AG09319 (cell line): ENCODE measurements at places on chromosomes 2 and 18.

DNA sequence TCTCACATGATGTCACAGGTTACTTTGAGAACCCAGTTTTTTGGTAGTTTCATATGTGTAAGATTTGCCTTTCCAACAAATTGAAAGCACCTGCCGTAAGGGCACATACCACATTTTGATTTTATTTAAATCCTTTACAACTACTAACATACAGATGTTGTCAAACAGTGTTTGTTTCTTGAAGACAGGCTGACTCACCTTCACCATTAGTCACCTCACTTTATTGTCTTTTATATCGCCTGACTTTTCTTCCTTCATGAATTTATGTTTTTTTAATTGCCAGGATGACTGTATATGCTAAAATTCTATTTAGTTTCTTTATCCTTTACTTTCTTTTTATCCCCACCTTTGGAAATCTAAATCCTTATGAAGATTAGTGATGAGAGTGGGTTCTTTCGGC is 886.7 kb downstream of the SUCLG1 start:
- no peak for DNase-seq

DNA sequence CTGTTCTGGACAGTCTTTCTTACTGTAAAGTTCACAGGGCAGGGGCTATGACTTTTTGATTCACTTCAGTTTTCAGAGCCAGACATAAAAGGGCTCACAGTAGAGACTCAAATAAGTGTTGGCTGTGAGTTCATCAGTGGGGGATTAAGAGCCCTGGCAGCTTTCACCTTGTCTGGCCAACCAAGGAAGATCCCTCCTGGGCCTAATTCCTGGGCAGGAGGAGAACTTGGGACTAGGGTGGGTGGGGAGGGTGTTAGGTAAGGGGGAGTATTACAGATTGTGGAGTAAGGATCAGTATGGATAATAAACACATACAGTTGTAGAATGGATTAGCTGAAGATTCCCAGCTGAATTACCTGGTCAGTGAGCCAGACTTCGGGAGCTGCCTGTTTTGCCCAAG is 904 bp upstream of the SFXN5 start:
- DNase-seq = no peak

GRCh38 chr2:8567469-8568260 is 114.2 kb upstream of the ID2 start:
- DNase-seq = no peak

- DNase-seq = no peak
Observed at GRCh38 chr18:41992066-41992465, 37.0 kb downstream of the PIK3C3 start.

GRCh38 chr18:58412844-58413666 is 215.8 kb downstream of the ALPK2 start:
- no peak for DNase-seq

GRCh38 chr2:176464886-176465564 is 195.8 kb downstream of the MTX2 start:
- DNase-seq = no peak

GRCh38 chr2:188570370-188570769 is 278.7 kb downstream of the GULP1 start:
- DNase-seq = no peak

DNA sequence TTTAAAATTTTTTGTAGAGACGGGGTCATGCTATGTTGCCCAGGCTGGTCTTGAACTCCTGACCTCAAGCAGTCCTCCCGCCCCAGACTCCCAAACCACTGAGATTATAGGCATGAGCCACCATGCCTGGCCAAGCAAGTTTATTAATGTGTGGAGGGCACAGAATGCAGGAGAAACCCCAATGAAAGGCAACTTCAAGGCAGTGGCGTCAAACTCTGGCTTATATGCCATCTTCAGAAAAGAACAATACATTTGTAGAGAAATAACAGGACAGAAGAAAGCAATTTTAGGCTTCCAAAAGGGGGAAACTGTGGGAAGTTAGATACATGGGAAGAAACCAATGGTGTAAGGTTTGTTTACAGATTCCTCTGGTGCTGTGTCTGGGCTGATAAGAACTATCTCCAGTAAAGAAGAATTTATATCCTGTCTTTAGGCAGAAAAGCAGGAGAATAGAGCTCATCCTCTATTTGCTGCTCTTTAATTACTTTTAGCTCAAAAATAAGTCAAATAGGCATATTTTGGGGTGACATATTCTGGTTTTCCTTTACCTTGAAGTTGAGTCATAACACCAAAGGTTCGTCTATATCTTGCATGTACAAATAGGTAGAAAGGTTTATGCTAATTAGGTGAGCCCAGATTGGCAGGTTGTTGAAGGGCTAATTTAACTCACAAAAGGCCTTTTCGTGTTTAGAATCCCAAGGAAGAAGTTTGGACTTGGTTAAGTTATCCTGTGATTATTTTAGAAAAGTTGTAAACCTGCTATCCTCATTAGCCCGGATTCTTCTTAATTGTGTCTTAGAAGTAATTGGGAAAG is 26.0 kb upstream of the TMEM214 start:
- no peak for DNase-seq

GRCh38 chr18:40485318-40485717 is 1469.7 kb upstream of the PIK3C3 start:
- no peak for DNase-seq

DNA sequence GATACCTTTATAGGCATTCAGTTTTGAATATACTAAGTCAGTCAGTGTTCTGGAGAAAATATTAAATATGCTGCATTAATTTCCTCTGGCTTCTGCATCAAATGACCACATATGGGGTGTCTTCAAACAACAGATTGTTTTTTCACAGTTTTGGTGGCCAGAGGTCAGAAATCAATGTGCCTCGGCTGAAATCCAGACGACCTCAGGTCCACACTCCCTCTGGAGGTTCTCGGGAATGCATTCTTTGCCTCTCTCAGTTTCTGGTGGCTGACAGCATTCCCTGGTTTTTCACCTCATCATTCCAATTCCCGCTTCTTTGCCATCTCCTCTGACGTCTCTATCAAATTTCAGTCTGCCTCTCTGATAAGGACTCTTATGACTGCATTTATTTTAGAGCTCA is 142.3 kb downstream of the ZNF407 start:
- DNase-seq = no peak

DNA sequence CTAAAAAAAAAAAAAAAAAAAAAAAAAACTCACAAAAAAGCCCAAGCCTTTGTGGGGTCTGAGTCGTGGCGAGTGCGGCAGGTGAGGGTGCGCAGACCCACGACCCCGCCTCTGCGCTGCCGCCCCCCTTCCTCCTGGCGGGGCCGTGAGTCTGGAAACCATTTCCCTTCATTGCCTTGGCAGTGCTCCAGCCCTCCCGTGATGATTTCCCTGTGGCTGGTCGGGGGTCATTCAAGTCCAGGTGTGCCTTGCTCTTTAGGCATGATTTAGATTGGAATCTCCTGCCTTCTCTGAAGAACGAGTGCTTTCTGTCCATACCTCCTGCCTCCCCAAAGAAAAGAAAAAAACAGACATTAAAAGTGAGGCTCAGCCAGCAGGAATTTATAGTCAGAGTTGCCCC is 161.8 kb downstream of the FAM210A start:
- DNase-seq = no peak

- DNase-seq = no peak
Observed at GRCh38 chr2:226755631-226756030, 44.0 kb downstream of the IRS1 start.

DNA sequence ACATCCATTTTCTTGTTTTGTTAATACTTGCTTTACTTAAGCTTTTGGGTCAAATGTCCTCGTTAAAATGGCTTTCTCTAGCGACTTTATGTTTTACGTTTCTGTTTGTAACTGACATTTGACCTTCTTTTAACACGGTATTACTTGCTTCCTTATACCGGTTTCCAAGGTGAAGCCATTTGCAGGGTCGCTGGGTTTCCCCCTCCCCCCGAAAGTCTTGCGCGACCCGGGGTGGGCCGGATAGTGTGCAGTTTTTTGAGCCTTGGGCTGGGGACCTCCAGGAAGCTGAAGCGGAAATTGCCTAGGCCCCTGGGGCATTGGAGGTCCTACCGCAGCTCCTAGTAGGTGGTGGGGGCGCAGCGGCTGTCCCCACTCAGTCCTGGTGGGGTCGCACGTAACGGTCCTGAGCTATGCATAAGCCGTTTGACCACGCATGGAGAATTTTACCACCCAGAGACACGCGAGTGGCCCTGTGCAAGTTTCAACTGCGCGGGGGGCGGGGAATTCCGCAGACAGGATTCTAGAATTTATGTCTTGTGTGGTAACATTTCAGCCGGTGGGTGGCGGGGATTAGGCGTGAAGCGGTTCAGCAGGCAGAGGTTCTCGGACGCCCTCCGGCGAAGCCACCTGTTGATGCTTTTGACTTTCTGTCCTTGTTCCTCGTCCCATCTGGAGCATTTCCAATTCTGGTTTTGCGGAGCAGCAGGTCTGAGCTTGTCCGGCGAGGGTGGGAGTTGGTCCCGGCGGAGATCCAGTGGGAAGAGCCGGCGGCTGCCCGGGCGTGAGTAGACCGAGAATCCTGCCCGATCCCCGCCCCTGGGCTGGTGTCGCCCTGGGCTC is 2.4 kb downstream of the CFLAR start:
- peak; percentile 54 for DNase-seq

GRCh38 chr2:20168727-20169696 is 55.9 kb downstream of the SDC1 start:
- no peak for DNase-seq

DNA sequence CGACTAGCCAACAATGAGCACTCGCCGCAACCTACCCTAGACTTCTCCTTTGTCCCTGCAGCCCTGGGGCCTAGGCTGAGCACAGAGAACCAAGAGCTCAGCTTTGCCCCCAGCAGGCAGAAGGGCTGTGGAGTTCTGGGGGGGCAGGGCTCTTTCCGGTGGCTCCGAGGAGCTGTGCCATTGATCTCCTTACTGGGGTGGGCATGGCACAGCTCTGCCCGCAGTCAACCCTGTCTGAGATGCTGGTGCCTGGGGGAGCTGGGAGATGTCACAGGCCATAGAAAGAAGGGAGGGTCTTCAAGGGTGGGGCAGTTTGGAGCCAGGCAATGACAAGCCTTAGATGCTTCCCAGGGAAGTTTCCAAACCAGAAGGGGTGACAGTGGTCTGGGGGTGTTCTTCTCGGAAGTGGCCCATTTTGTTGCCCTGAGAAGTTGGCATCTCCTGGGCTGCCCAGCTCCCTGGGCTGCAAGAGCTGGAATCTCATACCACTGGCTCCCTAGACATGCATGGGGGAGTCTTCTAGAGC is 14.1 kb upstream of the GPR55 start:
- DNase-seq = no peak

DNA sequence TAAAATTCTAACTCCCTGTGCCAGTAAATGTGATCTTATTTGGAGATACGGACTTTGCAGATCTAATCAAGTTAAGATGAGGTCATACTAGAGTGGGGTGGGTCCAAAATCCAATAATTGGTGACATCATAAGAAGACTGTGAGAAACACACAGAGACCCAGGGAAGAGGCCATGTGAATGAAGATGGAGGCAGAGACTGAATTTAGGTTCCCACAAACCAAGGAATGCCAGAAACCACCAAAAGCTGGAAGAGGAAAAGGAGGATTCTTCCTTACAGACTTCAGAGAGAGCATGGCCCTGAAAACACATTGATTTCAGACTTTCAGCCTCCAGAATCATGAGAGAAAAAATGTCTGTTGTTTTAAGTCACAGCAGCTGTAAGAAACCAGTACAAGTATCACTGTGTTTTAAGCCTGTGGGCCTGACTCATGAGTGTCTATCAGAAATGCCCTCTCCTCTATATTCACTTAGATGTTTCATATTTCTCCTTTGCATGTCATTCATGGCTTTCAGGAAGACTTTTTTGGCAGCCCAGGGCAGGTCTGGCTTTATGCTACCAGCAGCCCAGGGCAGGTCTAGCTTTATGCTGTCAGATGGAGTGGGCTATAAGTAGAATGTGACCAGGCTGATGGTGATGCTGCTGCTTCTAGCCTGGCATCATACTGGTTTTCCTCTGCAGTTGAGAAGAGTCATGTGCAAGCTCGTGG is 100.0 kb downstream of the SPOPL start:
- no peak for DNase-seq
